ENCODE measurements at places on chromosomes 6 and 20. TPM values are rescaled to one million over a fixed set of nuclear protein-coding genes. Genes with fewer than 3 reads are reported as not detected.
A peak's percentile ranks its signal among the peaks of the same experiment; 100 is the strongest.

GRCh38 chr6:115363379-115363778 is 697.3 kb downstream of the FRK start:
- DNase-seq, result no peak

DNA sequence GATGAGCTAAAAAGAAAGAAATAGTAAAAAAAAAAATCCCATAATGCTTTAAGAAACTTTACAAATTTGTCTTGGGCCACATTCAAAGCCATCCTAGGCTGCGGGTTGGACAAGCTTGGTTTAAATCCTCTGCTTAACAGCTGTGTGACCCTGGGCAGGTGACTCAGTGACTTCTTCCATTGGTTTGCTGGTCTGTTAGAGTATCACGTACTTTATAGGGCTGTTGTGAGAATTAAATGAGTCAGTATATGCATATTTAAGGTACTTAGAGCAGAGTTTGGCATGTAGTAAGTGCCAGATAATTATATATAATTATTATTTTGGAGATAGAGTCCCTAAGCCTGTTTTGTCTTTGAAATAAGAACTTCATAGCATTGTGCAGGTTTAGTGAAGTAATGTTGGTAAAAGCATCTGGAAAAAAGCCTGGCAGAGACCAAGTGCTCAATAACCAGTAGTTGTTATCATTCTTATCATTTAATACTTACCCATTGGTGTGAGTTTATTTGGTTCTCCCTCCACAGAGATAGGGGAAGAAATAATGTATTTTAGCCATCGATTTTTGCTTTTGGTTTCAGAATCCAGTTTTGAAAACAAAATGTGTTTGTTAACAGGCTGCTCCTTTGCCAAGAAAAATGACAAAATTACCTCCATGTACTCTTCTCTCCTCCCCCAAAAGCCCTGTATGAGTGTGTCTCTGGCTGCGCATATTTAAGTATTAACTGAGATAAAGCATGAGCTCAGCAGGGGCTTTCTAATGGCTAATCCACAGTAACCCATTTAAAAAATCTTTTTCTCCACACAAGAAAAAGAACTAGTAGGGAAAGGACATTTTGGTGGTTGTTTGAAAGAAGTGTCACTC is 67.2 kb downstream of the FOXO3 start:
- DNase-seq, result peak; percentile 39

- DNase-seq, result no peak
Measured at GRCh38 chr20:33730946-33731692, 677 bp upstream of the ZNF341 start.

GRCh38 chr6:101395345-101395744 is 1.8 kb downstream of the GRIK2 start:
- peak; percentile 42 for DNase-seq

DNA sequence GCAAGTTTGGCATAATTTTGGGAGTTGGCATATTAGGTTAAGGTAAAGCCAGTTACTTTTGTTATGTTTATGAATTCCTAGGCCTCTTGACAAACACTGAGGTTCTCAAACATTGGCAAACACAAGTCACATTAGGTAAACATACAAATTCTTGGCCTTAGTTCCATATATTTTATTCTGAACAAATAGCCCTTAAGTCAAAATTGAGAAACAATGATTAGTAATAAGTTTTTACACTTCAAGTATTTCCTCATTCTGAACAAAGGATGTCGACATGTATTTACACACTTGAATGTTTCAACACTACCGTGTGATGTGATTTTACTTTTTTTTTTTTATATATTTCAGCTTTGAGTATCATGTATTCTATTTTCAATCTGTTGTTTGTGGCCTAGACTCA is 3.8 kb upstream of the ECHDC1 start:
- DNase-seq, result peak; percentile 39

DNA sequence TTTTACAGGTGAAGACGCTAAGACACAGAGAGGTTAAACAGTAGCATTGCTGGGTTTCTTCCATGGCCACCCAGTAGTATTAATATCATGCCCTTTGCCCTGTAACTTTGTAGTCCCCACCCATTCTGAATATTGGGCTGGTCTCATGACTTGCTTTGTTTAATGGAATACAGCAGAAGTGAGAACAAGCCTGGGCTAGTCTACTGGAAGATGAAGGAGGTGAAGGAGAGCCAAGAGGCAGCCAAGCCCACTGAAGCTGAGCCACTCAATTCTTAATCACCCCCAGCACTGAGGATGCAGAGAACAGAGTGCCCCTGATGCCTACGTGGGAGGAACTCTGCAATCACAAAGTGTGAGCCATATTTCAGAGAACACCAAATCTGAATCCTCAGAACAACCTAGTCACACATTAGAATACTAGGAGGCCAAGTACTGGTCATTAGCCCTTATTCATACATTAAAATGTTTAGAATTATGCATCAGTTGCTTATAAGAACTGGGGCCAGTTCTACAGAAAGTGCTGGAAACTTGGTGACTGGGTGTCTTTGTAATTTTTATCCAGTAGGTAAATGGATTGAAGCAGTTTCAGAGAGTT is 270.1 kb upstream of the PRND start:
- no peak for DNase-seq

- no peak for DNase-seq
Measured at GRCh38 chr6:113457751-113458150, 399.4 kb upstream of the MARCKS start.

The TNNC2 gene
- polyA plus RNA-seq, result 0.83 TPM

The FOXF2 gene
- 2.7 TPM for polyA plus RNA-seq

The MUCL3 gene
- not detected for polyA plus RNA-seq

The HSPA1B gene
- 61.3 TPM for polyA plus RNA-seq
